Fibroblast of skin of left biceps (primary cell): ENCODE measurements at places on chromosomes 6 and 20.

GRCh38 chr6:90078513-90079289, 184.4 kb downstream of the GJA10 start:
- DNase-seq, result no peak

GRCh38 chr6:147108259-147108910, 95.8 kb upstream of the STXBP5 start:
- no peak for DNase-seq

DNA sequence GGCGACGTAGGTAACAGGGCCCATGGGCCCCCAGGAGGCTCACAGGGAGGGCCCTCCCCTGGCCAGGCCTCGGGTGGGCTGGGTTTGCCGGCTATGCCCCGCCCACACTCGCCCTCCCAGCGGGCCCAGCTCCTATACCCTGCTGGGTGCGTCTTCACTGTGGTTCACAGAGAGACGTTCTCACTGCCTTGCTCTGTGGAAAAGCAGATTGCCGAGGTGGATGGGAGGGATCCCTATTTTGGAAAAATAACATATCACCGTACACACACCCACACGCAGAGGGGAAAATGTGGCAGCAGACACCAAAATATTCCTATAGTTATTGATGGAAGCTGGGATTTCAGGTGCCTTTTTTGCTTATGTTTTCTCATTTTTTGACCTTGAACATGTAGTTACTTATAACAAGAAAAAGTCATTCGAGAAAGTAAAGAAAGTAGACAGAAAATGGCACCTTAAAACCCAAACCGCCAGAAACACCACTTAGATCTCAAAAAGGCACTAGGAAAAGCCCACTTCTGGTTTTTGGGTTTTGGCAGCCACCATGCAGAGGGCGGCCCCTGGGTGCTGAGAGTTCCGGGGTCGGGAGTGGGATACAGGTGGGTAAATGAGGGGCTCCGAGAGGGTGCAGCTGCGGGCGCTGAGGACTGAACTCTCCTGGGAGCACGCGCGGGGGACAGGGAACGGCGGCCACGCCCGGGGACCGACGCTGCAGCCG, 49.4 kb downstream of the TMEM242 start:
- no peak for DNase-seq

DNA sequence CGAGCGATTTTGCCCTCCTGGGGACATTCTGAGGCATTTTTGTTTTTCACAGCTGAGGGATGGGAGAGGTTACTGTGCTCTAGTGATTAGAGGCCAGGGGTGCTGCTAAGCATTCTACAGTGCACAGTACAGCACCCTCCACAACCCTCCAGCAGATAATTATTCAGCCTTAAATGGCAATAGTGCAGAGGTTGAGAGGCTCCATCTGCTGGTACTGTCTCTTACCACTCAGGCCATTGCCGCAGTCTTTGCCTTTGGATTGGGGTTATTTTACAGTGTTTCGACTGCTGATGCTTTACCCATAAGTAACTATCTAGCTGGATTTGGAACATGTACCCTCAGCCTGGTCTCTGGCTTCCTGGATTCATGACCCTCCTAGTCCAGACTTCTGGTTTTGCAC, 705.3 kb downstream of the KIF16B start:
- DNase-seq, result no peak

- no peak for DNase-seq
These were observed 120.9 kb downstream of the COL12A1 start for GRCh38 chr6:75084872-75085381.

- DNase-seq, result peak; percentile 20
These were observed 90.6 kb upstream of the CD83 start for GRCh38 chr6:14026831-14027539.

DNA sequence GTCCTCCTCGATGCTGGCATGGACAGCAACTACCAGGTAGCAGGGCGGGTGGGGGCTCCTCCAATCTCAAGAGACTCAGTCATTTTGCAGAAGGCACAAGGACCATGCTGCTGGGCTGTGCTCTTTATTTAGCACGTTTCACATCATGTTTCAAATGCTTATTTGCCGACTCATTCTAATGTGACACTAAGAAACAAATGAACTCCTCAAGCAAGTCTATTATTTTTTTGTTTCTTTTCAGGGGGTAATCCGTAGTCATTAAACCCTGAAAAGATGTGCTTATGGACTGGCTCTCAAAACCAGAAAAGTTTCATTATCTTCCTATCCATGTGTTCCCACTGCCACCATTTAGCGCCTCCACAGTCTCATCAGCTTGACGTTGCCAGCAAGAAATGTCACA, 92.9 kb downstream of the ANKS1A start:
- DNase-seq, result no peak

DNA sequence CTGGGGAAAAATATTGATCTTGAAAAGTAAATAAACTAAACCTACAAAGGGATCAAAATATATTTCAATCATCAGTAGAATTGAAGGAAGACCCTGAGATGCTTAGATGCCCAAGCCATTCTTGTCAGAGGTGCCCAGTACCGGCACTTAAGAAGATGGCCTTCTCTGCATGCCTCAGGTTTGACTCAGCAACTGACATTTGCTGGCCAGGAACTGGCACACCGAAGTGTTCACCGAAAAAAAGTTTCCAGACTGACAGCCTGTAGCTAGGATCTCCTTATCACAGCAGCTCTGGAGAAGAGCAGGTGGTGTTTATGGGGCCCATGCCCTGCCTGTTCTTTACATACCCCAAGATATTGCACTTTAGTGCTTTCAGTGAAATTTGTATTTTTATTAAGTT, 203.2 kb downstream of the MOXD1 start:
- DNase-seq, result no peak

DNA sequence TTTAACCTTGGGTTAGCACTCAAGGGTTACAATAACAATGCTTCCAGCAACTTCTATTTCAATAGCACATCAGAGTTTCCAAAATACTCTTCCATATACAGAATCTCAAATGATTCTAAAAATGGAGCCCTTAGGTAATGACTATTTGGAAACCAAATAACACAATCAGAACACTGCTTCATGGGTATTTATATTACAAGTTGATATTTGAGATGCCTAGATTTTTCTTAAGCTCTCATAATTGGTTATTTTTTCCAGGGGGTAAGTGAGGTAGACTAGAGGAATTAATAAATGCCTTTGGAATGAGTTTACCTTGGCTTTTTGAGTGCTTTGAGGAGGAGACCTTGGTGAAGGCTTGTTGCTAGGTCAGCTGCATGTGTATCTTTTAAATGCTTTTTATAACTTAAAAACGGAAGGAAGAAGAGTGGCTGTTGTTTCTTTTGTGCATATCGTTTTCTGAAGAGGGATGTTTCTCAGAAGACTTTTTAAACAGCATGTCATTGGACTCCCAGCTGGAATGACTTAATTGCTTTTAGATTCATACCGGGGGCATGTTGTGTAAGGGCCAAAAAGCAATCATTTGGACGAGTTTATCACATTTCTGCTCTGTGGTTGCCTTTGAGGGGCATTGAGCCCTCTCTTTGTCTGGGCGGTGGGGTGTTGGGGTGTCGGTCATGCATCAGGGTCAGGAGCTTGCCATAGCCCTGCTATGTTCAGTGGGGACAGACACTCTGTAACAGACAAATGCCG, 186.0 kb downstream of the DTNBP1 start:
- no peak for DNase-seq

- DNase-seq, result no peak
These were observed 28.8 kb downstream of the DCDC2 start for GRCh38 chr6:24329022-24329421.

- no peak for DNase-seq
These were observed 3.5 kb upstream of the GHRH start for GRCh38 chr20:37265152-37265551.

- no peak for DNase-seq
These were observed 708.7 kb downstream of the UTRN start for GRCh38 chr6:144993870-144994269.

DNA sequence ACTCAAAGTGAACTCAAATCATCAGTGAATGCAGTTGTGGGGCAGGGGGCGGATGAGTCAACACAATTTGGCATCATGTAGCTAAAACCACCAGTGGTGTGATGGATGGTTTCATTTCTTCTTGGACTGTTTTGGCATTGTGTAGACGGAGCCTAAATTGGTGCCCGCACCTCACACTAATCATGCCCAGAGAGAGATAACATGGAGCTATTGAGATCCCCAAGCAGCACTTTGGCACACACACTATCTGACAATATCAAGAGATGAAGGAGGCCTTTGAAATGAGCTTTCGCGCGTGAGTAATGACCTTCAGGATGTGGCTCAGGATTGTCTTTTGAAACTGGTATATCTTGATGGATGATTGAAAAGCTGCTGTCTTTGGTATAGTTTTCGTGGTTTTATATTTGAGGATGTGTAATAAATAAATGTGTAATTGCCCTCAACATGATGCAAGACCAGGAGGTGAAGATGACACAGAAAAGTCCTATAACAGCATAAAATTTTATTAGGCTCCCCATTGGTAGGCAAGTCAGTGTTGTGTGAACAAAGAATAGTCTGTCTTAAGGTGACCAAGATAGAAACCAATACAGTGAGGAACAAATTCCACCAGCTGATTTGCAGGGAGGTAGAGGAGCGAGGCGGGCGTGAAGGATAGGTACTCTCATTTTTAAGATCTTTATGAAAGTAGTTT, 174.2 kb downstream of the TSHZ2 start:
- DNase-seq, result no peak

GRCh38 chr20:46539113-46539512, 11.3 kb downstream of the OCSTAMP start:
- DNase-seq, result no peak

GRCh38 chr6:161303628-161304340, 29.9 kb upstream of the AGPAT4 start:
- DNase-seq, result peak; percentile 10

DNA sequence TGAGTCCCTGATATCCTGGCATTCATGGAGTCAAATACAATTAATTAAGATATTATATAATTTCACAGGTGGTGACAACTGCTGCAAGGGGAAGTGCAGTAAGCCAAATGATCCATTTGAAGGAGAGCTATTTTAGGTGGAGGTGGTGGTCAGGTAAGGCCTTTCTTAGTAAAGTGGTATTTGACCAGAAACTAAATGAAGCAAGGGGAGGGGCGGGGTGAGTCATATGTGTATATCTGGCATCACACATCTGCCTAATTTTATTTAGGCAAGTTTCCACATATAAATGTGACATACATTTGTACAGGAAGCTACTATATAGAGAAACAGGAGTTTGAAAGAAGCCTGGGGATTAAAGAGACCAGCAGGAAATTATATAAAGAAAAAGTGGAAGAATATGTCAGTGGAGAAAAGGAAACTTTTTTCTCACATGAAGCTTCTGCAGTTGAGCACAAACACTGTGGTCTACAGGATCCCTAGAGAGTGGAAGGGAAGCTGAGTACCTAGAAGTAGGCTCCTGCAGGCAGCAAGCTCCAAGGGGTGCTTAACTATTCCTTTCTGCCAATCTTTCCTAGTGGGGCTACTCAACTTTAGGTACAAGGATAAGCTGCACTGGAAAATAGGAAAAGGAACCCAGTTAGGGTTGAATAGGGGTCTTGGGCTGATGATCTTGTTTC, 99.6 kb downstream of the OGFRL1 start:
- DNase-seq, result no peak

DNA sequence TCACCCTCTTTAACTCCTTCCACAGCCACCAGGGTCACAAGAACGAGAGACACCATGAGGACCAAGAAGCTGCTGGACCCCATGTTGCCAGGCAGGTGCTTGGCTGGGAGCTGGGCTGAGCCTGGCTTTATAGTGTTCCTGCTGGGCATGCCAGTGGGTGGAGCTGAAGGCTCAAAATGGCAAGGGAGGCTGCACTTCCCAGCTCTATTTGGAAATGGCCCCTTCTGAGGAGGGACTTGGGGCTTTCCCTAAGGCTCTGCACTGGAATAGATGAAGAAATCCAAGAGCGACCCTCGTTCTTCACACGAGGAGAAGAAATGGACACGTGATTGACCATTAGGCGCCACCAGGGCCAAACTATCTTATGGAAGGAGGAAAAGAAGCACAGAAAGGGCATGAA, at the start of gene WFDC12:
Gene WFDC12, minus strand, starts transcription at position 101 of the 400 bp plus-strand sequence. Its CDS starts 18 bp downstream, at position 83.
- no peak for DNase-seq

- DNase-seq, result no peak
These were observed 100.5 kb downstream of the ASCC3 start for GRCh38 chr6:100780648-100781047.

- peak; percentile 17 for DNase-seq
These were observed 852 bp downstream of the GMNN start for GRCh38 chr6:24775520-24776058.
